ENCODE measurements at places on chromosomes 5 and 9.
A peak's percentile ranks its signal among the peaks of the same experiment; 100 is the strongest.

DNA sequence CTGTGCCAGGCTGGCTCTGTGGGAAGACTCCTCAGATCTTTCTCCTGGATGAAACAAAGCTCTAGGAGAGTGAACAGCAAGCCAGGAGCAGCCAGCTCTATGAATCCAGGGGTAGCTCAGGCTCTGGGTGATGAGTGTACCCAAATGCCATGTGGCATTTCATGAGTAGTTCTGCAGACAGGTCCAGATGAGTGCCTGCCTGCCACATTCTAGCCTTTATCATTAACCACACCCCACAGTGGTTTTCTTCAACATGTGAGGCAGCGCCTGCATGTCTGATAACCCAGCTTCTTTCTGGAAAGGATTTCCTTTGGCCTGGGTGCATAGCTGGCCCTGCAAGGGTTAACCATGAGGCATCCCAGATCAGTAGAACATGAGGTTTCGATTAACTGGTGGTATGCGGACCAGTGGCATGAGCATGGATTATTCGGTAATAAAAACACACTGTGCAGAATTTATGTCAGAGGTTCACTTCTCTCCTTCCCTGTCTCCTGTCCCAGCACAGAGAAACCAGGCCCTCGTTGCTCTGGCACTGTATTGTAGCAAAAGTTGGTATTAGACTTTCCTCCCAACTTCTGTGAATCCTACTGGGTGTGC lies 381.9 kb upstream of the ZNF462 start:
- DNase-seq: no peak

GRCh38 chr5:152271420-152271819 lies 133.7 kb downstream of the NMUR2 start:
- DNase-seq: no peak

DNA sequence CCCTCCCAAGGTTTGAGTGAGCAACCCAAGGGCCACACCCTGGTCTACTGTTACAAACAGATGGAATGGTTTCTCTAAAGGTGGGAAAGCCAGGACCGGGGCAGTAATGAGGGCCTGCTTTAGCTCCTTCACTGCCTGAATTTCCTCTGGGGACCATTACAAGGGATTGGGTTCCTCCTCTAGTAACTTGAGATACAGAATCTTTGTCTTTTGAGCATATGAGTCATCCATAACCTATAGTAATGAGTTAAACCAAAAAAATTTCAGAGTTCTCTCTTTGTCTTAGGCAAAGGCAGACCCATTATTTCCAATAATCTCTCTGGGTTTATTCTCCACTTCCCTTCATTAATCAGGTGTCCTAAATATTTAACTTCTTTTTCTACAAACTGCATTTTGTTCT lies 618.8 kb downstream of the HINT1 start:
- DNase-seq: no peak

DNA sequence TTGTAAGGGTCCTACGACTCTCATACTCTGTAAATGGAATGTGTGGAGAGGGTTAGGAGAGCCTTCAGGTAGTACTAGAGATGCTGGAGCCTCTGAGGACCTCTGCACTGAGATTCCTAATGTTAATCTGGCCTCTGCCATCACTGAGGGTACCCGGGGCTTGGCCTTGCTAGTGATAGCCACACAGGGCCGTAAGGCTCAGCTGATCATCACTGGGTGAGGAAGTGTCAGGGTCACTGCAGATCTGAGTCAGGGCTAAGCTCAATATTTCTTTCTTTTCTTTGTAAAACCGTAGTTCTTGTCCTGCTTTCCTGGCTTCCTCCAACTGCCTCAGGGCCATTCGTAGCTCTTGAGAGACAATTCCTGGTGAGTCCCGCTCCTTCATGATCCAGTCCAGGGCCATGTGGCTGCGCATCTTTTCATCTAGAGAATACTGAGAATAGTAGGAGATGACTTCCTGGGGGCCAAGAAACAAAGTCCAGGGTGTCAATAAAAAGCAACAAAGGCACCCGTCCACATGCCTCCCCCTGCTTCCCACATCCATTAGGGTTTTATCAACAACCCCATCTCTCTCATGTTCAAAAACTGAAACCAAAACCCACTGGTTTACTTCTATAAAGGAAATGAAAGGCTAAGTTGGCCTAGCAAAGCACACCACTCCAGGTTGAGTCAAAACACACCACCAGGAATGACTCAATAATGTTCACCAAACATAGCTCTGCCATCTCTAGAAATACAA lies 47.7 kb downstream of the LIX1 start:
- no peak for DNase-seq

- no peak for DNase-seq
Measured at GRCh38 chr9:105697871-105698270, 3.5 kb downstream of the TMEM38B start.

- DNase-seq: no peak
Measured at GRCh38 chr5:123171259-123171658, 82.2 kb downstream of the PRDM6 start.

DNA sequence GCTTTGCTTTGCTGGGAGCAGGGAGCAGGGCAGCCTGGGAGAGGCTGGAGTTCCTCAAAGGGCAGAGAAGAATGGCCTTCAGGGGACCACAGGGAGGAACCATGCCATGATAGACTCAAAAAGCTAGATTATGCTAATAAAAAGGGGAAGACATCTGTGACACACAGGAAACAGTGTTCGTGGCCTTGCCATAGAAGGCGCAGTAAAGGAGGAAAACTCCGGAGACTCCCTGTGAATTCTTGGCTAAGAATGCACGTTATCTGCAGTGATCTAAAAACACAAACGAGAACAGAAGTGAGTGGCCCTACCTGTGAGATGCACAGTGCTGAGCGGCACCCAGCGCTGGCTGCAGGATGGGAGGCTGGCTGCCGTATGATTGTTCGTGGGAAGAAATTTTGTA lies 15.9 kb upstream of the LTC4S start:
- no peak for DNase-seq

DNA sequence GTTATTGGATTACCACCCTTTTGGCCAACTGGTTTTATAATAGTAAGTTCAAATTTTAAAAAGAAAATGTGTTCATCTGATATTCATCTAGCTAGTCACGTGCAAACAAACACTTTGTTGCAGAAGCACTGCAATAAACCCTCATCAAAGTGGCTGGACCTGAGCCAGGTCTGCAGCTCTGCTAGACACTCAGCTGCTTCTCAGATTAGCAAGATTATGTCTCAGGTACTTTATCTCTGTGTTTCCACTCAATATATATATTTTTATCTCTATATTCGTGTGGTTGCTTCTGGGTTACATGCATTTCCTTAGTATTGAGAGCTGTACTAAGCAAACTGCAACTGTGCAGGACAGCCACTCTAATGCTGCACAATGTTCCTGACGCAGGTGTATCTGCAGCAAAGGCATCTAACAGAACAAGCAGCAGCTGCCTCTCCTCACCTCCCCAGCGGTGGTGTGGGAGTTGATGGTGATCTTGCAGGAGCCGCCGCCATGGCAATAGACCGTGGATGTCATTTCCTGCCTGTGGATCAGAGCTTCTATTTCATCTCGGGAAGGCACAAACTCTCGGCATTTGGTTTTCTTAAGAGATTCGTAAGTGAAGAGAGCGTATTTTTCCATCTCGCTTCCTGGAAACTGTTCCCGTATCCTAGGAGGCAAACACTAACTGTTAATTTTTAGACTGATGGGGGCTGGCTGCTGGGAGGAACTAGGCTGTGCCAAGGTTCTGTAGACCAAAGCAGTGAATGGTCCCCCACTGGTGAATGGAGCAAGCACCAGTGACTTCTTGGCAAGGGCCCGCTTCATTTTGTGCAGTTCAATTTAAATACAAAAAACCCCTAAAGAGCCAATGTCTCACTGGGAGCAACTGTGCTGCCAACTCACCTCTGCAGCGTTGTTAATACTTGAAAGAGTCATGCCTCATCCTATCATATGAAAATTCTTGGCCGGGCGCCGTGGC lies 56.7 kb upstream of the RETREG1 start:
- no peak for DNase-seq

GRCh38 chr5:113378959-113379541 lies 55.7 kb downstream of the TSSK1B start:
- DNase-seq: peak; percentile 31

- DNase-seq: no peak
Measured at GRCh38 chr5:131286400-131286715, 22.5 kb downstream of the CDC42SE2 start.

DNA sequence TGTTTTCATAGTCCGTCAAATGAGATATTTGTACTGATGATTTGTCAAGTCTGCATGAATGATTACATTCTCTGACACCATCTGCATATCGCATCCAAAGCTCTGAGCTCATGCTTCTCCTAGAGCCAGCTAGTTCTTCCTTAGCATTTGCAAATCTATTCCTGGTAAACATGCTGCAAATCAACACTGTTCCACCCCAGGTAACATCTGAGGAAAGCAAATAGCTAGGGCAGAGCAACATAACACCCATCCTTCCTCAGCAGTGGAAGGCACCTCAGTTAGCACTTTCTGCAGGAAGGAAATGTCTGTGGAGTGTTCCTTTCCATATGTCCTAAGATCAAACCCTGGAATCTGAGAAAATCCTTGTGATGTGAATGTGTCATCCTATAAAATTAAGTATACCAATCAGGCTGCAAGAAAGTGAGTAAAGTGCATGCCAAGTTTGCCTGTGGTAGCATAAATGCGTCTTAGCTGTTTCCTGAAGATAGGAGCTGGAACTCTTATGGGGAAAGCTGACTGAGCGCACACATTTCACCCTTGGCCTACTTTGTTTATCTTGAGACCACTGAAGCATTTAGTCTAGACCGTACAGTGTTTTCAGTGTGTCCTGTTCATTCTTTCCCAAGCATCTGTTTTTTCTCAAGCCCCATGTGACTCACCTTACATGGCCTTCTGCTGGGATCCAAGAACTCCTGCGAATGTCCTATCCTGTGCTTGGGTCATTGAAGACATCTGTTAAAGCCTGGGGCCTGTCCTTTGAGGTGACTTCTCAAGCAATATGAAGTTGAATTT lies 50.9 kb upstream of the STARD4 start:
- no peak for DNase-seq

DNA sequence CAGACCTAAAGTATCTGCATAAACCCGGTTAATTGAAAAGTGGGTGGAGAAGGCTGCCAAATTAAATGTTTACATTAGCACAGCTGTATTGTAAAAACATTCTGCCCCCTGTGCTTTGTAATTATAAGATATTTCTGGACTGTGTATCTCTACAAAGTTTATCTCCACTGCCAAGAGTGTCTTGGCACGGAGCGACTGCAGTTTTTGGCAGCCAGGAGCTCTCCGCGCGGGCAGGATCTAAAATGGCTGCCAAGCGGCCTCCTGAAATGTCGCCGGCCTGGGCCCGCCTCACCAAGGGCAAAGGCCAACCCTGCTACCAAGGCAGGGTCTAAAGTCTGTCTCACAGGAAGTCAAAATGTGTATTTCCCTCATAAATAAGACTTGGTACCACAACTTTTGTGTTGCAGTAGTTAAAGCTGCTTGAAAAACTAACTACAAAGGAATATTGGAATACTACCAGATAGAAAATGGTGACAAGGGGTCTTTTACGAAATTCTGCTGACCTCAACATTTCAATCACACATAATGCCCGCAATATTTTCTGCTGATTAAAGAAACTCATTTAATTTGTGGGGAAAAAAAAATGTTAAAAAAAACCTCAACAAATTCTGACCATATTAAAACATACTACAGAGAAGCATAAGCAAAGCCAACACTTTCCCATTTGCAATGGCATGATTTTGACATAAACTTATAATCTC lies 110.4 kb downstream of the NFIB start:
- DNase-seq: no peak

- no peak for DNase-seq
Measured at GRCh38 chr5:10456583-10457420, 15.1 kb downstream of the ROPN1L start.

GRCh38 chr5:128196791-128197190 lies 113.2 kb downstream of the SLC12A2 start:
- DNase-seq: no peak

DNA sequence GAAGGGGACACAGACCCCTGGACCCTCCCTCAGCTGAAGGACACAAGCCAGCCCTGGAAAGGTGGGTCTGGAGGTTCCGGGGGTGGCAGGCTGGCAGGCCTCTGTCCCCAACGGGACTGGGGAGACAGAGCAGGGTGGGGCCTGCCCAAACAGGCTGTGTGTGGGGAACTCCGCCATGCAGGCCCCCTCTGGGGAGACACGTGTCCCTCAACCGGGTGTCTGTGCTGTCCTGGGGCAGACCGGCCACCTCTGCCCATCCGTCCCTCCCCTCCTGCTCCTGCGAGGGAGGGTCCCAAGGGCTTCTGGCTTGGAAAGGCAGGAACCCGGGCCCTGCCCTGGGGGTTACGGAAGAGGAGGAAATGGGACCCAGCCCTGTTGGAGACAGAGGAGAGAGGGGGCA lies 1.4 kb downstream of the SLC34A3 start:
- DNase-seq: no peak

DNA sequence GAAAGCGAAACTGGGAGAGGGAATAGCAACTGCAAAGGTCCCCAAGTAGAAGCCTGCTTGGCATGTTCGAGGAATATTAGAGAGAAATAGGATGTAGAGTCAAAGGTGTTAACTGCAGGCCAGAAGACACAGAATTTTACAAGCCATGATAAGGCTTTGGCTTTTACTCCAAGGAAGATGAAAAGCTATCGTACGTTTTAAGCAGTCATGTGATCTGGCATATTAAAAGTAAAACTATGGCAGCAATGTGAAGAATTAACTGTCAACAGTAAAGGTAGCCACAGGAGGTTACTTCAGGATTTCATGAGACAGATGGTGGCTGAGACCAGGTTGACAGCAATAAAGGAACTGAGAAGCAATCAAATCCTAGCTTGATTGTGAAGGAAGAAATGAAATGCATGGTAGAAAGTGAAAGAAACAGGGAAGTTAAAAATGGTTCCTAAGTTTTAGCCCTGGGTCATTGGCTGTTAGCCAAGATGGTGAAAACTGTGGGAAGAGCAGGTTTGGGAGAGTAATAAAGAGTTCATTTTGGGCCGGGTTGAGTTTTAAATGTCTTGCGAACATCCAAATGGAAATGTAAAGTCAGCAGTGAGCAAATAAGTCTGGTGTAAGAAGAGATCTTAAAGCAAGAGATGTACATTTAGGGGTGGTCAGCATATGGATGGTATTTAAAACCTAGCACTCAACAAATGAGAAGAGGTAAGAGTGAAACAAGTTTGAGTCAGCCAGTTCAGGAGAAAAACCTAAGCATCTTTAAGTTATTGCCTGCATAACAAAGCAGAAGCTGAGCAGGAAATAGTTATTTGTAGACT lies 20.3 kb upstream of the TTC33 start:
- no peak for DNase-seq

DNA sequence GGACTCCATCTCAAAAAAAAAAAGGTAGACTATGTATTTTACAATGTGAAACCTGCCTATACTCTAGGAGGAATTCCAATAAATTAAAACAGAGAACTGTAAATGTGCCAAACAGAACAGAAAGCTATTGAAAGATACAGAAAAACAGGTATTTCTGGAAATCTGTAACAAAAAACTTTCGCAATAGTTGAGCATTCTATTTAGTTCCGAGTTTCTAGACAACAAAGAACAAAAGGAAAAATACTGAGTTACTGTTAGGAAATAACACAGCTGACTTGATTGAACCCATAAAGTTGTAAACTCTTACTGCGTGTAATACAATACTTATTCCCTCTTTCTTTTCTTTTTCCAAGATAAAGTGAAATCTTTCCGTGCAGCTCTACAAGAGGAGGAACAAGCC lies 18.6 kb downstream of the DIMT1 start:
- no peak for DNase-seq

Measured in stimulated activated CD8-positive, alpha-beta memory T cell treated with anti-CD3 and anti-CD28 coated beads, Interleukin-7, amount 100 ng/mL, for 1 hour (primary cell).